GM23248 (cell line): ENCODE measurements at places on chromosomes 2 and 18.
A peak's percentile ranks its signal among the peaks of the same experiment; 100 is the strongest.

- DNase-seq, result no peak
Measured at GRCh38 chr18:40470723-40471122, 1484.3 kb upstream of the PIK3C3 start.

DNA sequence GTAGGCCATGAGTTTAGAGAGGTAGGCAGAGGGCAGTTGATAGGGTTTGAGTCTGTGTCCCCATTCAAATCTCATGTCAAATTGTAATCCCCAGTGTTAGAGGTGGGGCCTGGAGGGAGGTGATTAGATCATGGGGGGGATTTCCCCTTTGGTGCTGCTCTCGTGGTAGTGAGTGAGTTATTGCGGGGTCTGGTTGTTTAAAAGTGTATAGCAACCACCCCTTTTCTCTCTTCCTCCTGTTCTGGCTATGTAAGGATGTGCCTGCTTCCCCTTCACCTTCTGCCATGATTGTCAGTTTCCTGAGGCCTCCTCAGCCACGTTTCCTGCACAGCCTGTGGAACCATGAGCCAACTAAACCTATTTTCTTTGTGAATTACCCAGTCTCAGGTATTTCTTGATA, 25.5 kb downstream of the MARCHF4 start:
- no peak for DNase-seq

- DNase-seq, result peak; percentile 44
Measured at GRCh38 chr18:35099911-35100310, 58.7 kb downstream of the MAPRE2 start.

DNA sequence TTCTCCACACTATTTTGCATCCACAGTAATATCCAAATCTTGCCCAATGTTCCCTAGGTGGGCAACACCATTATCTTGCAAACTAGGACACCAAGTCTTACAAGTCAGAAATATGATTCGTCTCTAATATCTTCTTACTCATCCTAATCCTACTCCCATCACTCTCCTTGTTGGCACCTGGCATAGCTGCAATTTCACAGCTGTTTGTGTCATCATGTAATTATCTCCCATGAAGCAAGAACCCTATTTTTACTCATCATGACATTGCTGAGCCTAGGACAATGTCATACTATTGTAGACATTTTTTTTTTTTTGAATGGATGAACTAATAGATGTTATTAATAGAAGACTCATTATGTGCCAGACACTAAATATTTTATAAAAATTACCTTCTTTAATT, 91.3 kb upstream of the CCDC141 start:
- peak; percentile 32 for DNase-seq
